AML-193 (cell line): ENCODE measurements at places on chromosomes 12 and 14.

- no peak for DNase-seq
These were observed 37.9 kb downstream of the LRRK2 start for GRCh38 chr12:40262657-40263056.

- no peak for DNase-seq
These were observed 15.9 kb downstream of the PLEKHG3 start for GRCh38 chr14:64720131-64720576.

- no peak for DNase-seq
These were observed 15.0 kb downstream of the EVL start for GRCh38 chr14:100080206-100080605.

GRCh38 chr12:116059904-116060303, 217.6 kb downstream of the MED13L start:
- DNase-seq: no peak

GRCh38 chr14:76784881-76785280, 23.6 kb downstream of the VASH1 start:
- DNase-seq: peak; percentile 69

GRCh38 chr12:101891462-101891971, 14.1 kb downstream of the DRAM1 start:
- DNase-seq: peak; percentile 89

GRCh38 chr14:24332268-24332993, 2.4 kb downstream of the ADCY4 start:
- DNase-seq: peak; percentile 77

GRCh38 chr14:20798932-20799331, 3.7 kb downstream of the RNASE1 start:
- DNase-seq: no peak

DNA sequence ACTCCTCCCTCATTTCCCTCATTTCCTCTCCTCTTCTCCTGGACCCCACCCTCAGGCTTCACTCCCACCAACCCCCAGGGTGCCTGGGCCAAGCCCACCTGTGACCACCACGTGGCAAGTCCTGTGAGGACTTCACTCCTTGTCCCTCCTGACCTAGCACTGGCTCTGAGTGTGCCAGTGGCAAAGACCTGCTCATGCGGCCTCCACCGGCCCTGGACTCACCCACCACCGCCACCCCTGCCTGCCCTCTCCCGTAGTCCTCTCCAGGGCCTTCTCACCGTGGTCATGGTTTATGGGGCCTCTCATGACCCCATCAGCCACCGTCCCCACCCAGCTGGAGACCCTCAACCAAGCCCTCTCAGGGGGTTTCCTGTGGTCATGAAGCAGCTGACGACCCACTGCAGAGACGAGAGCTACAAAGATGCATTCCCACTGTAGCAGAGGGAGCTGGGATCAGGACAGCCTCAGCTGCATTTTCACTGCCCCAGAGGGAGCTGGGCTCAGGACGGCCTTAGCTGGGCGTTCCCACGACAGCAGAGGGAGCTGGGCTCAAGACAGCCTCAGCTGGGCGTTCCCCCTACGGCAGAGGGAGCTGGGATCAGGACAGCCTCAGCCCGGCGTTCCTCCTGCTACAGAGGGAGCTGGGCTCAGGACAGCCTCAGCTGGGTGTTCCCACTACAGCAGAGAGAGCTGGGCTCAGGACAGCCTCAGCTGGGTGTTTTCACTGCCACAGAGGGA, 3.2 kb upstream of the C14orf180 start:
- no peak for DNase-seq

DNA sequence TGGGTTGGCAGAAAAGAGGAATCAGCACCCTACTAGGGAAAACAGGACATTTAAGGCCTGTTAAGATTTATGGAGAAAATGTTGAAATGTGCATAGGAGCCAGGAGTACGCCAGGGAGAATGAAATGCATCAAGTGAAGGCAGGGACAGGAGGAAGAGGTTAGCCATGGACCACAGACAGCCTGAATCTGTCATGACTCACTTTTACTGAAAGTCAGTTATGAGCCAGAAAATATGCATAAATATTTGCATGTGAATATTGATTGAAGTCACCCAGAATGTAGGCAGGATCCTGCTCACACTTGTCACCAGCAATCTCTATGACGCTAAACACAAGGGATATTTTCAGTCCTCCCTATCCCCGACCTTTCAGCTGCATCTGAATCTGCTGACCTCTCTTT, 25.1 kb upstream of the CDK17 start:
- no peak for DNase-seq

- no peak for DNase-seq
These were observed 24.3 kb upstream of the HSPB8 start for GRCh38 chr12:119154435-119154818.

GRCh38 chr14:93285044-93285443, 47.8 kb downstream of the BTBD7 start:
- DNase-seq: no peak

DNA sequence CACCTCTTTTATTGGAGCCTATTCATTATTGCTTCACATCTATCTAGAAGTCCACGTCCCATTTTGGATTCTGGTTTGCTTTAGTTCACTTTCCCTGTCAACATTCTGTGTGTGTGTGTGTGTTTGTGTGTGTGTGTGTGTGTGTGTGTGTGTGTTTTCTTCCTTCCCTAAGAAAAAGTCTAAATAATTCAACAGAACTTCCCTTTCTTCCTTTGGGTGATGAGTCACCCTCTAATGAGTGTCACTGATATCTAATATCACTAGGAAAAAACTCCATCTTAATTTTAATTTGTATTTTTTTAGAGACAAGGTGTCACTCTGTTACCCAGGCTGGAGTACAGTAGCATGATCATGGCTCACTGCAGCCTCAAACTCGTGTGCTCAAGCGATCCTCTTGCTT, 234.2 kb downstream of the TTC8 start:
- no peak for DNase-seq

- DNase-seq: no peak
These were observed 3.9 kb upstream of the BLOC1S1 start for GRCh38 chr12:55711786-55712553.

- DNase-seq: no peak
These were observed 20.1 kb downstream of the NID2 start for GRCh38 chr14:52048641-52049204.

GRCh38 chr14:64573109-64573508, 23.3 kb downstream of the PPP1R36 start:
- no peak for DNase-seq

DNA sequence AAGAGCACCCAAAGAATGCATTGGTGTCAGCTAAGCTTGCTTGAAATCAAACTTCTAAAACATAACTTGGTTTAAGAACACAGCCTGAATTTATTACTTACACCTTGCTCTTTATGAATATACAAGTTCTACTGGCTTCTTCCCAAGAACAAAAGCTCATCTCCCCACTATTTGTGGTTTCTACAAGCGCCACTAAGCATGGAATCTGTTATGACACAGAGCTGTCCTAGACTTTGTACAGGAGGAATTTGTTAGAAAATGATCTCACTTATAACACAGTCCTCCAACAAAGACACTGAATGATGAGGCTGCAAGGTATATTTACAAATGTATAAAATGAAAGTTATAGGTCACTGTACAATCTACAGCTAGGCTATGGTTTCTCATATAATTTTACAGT, 452.1 kb downstream of the BCAT1 start:
- no peak for DNase-seq

DNA sequence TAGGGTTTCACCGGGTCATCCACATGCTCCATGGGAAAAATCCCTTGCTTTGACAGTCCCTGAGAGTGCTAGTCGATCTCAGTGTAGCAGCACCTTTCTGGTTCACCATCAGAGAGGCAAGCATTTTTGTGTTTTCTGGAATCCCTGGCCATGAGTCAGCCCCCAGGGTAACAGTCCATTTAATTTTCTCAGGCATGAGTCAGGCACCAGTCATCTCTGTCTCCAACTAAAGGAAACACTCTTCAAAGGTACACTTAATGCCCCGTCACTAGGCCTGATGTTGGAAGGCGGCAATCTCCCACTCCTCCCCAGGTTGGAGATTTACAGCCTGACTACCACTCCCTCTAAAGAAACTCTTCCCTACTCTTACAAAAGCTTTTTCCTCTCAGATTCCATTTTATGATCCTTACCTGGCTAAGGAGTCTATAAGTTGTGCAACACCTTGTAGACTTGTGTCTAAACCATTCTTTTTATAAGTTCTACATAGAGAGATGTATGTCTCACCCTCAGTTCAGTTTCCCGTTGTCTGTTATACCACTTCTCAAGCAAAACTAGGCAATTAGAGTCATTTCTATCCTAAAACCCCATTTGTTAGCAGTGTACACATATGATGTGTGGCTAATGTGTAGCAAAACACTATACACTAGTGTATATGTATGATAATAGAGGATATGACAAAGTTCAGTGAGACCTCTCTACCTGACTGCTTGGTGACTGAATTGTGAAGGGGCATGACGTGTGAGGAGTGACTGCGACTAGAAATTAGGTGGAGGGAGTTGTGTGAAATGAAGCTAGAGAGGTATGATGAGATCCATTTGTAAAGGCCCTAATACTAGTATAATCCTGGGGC, 24.6 kb downstream of the TMEM19 start:
- no peak for DNase-seq

DNA sequence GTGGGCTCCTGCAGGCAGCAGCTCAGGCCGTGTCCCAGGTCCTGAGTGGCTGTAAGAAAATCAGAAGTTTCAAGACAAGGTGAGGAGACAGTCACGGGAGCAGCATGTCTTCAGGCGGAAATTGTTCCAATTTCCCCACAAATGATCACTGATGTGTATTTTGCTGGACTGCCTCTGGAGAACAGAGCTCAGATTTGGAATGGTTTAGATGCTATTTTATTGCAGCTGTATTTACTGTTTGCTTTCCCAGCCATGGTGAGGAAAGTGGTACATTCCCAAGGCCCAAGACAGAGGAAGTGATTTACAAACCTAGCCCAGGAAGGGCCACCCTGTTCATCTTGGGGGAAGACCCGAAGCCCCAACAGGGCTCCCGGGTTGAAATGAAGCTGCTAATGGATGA, 195.6 kb downstream of the CHST11 start:
- DNase-seq: no peak

GRCh38 chr12:32902287-32902997, 5.9 kb upstream of the PKP2 start:
- DNase-seq: no peak

- no peak for DNase-seq
These were observed 17.9 kb upstream of the TFCP2 start for GRCh38 chr12:51190820-51191219.

DNA sequence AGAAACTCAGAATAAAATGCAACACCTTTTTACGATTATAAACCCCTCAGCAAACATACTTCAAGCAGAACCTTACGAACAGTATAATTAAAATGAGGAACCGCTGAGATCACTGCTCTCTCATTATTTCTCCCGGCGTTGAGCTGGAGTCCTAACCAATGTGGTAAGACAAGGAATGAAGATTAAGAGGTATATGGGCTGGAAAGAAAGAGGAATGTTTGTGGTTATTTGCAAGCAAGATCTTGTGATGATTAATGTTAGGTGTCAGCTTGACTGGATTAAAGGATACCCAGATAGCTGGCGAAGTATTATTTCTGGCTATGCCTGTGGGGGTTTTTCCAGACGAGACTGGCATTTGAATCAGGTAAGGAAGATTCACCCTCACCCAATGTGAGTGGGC, 10.3 kb upstream of the ZNF84 start:
- DNase-seq: no peak

DNA sequence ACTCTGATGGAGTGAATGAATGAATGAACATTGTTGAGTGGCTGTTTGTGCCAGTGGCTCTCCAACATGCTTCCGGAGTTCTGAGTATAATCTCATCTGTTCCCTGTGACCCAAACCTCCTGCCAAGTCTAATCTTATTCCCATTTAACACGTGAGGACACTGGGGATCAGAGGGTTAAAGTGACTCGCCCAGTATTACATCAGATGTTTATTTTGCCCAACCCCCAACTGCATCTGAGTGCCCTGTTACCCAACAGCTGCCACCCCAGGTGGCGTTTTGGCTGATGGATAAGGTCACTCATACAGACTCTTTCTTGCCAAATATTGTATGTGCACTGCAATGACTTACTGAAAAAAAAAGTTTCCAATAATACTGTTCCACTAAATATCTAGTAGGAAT, 210.9 kb downstream of the EXOC5 start:
- no peak for DNase-seq

- DNase-seq: no peak
These were observed 29.1 kb downstream of the TMEM260 start for GRCh38 chr14:56608689-56609088.

DNA sequence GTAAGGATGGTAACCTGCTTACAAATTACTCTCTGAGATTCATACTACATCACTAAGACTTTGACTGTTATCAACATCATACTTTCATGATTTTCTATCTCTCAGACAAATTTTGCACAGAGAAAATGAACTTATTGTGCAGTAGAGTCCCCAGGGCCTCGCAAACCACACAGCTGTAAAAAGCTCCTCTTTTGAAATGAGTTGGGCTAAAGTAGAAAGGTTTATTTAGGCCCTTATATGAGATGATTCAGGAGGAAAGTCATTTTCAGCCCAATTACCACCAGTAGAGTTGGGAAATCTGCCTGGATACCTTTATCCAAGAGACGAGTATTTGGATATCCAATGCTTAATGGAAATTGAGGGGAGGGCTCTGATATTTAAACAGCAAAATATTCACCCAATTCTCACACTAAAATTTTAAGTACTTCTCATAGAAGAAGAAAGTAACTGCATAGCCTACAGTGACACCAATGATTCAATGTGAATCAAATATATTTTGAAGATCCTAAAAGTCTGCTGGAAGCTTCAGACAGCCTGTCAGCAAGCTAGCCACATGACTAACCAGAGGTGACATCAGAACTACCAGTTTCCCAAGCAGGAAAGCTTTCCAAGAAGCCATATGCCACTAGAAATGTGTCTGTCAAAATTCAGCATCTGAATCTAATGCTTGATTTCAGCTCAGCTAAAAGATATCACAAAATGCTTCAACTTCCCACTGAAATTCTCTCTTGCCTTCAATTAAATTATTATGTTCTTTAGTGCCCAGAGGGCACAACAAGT, 190.1 kb upstream of the SYT1 start:
- DNase-seq: no peak

DNA sequence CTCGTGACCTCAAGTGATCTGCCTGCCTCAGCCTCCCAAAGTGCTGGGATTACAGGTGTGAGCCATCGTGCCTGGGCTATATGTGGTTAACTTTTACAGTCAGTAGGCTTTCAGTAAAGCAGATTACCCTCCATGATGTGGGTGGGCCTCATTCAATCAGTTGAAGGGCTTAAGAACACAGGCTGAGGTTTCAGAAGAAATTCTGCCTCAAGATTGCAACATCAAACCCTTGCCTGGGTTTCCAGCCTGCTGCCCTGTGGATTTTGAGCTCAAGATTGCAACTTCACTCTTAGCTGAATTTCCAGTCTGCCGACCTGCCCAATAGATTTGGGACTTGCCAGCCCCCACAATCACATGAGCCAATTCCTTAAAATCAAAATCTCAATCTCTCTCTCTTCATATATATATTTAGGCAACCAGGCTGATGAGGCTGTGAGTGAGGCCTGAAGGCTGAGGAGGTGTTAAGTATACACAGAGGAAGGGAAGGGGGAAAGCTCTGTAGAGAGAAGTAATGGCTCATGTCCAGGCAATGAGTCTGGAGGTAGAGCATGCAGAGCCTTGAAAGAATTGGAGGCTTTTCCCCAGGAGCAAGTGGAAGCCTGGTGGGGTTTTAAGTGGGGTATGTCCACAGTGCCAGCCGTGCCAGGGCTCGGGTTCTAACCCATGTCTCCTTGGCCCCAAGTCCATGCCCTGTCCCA, 33.3 kb upstream of the ACTN1 start:
- DNase-seq: peak; percentile 75
